ENCODE measurements at places on chromosomes 1 and 21. TPM values are rescaled to one million over a fixed set of nuclear protein-coding genes. Genes with fewer than 3 reads are reported as not detected.
A peak's percentile ranks its signal among the peaks of the same experiment; 100 is the strongest.

DNA sequence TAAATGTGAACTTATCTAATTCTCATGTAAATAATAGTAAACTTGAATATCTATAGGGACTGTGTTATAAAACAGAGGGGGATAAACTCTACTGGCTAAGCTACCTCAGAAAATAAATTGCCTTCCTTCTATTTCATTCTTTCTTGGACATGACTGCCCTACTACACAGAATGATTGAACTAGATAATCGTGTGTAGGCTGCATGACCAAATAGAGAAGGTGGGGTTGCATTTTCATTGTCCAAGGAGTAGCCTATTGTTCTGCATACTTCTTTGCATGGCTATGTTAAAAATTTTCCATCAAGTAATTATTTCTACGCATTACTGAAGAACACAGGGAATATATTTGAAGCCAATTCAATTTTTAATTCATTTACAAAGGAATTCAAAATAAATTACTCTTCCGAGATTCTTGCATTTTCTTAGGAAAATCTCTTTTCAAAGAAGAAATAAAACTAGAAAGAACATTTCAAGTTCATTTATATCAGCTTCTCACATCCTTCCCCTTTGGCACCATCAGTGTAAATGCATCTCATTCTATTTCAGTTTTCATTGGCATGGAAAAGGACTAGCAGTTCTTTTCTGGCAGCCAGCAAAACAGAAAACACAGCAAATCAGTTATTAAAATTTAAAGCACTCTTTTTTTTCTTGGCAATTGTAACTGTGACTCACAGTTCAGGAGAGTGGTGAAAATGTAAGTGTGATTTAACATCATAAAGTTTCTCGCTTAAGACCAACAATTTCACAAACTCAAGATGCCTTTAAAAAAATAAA lies 714.7 kb downstream of the NCAM2 start:
- peak; percentile 74 for DNase-seq

GRCh38 chr1:218139761-218140160 lies 145.3 kb upstream of the RRP15 start:
- no peak for DNase-seq

DNA sequence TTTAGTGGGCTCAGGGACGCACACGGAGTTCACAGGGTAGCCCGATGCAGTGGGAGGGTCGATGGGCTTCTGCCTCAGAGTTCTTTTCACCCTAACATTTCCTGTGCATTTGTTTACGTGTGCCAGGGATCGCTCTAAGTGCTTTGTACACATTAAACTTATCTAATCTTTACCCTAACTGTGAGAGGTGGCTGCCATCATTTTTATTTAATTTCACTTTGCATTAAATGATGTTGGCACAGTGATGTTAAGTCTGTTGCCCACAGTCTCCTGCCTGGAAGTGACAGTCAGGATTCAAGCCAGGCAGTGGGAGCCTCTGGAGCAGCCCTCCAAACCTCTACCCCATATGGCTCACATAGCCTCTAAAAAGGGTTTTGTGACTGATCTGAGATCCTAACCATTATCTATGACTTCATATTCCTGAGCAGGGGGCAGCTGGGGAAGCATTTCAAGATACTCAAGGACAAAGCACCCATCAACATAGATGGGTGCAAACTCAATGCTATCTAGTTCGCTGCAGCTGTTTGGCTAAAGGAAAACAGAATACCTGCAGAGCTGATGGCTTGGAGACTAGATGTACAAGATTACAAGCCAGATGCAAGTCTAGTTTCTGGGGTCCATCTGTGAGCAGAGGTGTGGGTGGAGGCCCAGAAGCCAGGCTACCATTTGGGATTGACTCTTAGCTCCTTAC lies 303.8 kb downstream of the DISC1 start:
- DNase-seq, result no peak

GLIS1 gene
- total RNA-seq, result 0.59 TPM

KRTAP7-1 gene
- not detected for total RNA-seq
